Stimulated activated CD4-positive, alpha-beta T cell treated with anti-CD3 and anti-CD28 coated beads, Interleukin-15, amount 100 ng/mL, for 24 hours (primary cell): ENCODE measurements at places on chromosomes 7 and 10.

DNA sequence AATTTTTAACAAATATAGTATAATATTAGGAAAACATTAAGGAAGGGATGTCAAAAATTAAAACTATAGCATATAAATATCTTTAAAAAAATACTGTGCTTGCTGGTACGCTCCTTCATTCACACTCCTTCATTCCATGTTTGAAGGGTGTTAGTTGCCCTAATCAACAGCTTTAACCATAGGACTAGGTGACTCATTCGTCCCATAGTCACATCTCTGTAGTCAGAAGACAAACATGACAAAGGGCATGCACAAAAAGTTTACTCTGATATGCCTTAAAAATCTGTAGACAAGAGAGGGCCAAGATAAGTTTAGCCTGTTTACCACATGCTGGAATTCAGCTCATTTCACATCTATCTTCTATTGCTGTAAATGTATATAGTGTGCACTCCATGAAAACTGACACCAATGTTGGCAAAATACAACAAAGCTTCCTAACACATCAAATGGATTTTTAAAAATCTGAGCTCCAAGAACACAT, 646 bp downstream of the FAM13C start:
- no peak for DNase-seq

GRCh38 chr10:36269222-36269621, 627.1 kb upstream of the FZD8 start:
- DNase-seq, result no peak

GRCh38 chr10:115762029-115762428, 511.0 kb downstream of the GFRA1 start:
- no peak for DNase-seq

- DNase-seq, result no peak
Observed at GRCh38 chr7:80263821-80264220, 129.2 kb downstream of the GNAI1 start.
